Stimulated activated CD4-positive, alpha-beta T cell treated with anti-CD3 and anti-CD28 coated beads, Interleukin-2, amount 100 ng/mL, for 48 hours (primary cell): ENCODE measurements at places on chromosomes 3 and 15.

DNA sequence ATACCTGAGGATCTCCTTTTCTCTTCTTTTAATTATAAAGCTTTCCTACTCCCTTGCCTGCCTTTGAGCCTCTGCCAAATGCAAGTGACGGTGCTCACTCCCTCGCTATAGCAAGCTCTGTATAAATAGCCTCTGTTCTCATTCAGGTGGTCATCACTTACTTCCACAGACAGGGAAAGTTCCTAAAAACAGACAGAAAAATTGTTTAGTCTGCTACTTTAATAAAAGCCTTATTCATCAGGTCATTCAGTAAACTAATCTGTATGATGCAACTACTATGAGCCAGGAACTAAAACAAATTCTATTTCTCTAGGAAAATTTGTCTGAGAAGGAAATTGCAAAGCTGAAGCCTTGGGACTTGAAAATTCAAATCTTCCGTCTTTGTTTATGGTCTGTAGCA, 10.2 kb upstream of the DLG1 start:
- DNase-seq = no peak

DNA sequence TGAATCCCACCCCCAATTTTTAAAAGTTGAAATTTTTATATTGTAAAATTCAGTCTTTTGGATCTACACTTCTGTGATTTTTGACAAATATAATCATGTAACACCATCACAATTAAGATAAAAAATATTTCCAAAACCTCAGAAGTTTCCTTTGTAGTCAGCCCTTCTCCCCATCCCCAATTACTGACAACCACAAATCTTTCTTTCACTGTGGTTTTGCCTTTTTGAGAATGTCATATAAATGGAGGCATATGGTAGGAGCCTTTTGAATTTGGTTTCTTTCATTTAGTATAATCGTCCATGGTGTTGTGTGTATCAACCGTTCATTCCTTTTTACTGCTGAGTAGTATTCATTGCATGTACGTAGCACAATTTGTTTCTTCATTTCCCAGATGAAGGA, 7.9 kb upstream of the CILP start:
- DNase-seq = no peak

- DNase-seq = no peak
These were observed 142.6 kb downstream of the RPLP1 start for GRCh38 chr15:69595009-69595791.

DNA sequence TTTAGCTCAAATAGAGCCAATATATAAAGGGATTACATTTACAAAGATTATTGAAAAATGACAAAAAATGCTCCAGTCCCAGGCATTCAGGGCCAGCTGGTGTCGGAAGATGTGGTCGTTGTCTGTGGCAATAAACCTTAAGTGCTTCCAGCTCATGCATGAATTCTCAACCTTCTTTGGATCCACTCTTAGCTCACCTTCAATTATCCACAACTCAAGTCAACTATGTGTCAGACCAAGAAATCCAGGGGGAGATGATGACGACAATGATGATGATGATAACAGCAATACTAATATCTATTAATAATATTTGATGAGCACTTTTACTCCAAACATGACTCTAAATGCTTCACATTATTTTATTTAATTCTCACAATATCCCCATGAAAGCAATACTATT, 53.6 kb upstream of the PXYLP1 start:
- DNase-seq = no peak

- no peak for DNase-seq
These were observed 4.7 kb upstream of the TMEM41A start for GRCh38 chr3:185503521-185503920.

- no peak for DNase-seq
These were observed 32.2 kb upstream of the LACTB start for GRCh38 chr15:63089260-63090043.

- DNase-seq = no peak
These were observed 103.6 kb downstream of the DAPK2 start for GRCh38 chr15:63942486-63943365.

GRCh38 chr3:189512039-189512438, 119.2 kb upstream of the TP63 start:
- no peak for DNase-seq

GRCh38 chr3:123292321-123293310, 90.9 kb downstream of the SEC22A start:
- DNase-seq = no peak

GRCh38 chr15:64004587-64004986, 41.7 kb downstream of the DAPK2 start:
- DNase-seq = no peak

GRCh38 chr3:48835650-48836366, 11.9 kb downstream of the PRKAR2A start:
- DNase-seq = no peak

GRCh38 chr3:123657568-123657967, 72.7 kb upstream of the HACD2 start:
- no peak for DNase-seq

DNA sequence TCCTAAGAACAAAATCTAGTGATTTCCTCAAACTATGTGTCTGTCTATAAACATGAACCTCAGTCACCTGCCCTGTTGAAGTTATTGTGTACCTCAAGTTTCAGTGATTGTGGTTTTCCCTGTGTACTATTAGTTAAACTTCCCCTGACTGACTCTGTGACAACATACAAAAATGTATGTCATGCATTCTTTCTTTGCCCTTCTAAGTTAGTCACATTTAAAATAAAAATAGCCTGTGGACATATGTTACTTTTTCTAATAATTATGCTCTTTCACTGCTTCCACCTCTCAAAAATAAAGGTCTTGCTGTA, 29.8 kb downstream of the EPHA6 start:
- DNase-seq = no peak

- no peak for DNase-seq
These were observed 7.2 kb upstream of the PLCL2 start for GRCh38 chr3:16877505-16877904.

DNA sequence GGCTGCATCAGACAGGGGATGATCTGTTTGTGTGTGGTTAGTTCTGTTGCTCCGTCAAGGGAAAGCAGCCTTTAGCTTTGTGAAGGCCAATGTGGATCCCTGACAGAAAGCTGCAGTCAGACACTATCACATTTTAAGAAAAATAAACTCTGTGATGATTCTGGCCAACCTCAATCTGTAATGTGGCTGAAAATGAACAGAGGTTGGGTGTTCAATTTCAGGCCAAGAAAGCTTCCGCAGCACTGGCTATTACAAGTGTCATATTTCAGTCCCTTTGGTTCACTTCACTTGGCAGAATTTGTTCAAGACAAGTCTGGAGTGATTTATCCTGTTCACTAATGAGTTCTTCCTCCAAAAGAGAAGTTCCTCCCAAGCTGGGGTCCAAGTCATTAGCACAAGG, 571.8 kb upstream of the IL12A start:
- DNase-seq = no peak

GRCh38 chr3:33636125-33636850, 81.8 kb downstream of the CLASP2 start:
- DNase-seq = no peak

GRCh38 chr3:124558991-124559845, 171.0 kb upstream of the UMPS start:
- no peak for DNase-seq

GRCh38 chr3:99356696-99357095, 281.7 kb upstream of the COL8A1 start:
- no peak for DNase-seq

GRCh38 chr3:23669541-23670255, 136.1 kb upstream of the UBE2E1 start:
- DNase-seq = no peak

- DNase-seq = no peak
These were observed 143.6 kb downstream of the USP13 start for GRCh38 chr3:179796421-179796820.

GRCh38 chr3:9019259-9019961, 56.1 kb upstream of the RAD18 start:
- DNase-seq = no peak

GRCh38 chr3:40387895-40388254, 891 bp downstream of the ENTPD3 start:
- no peak for DNase-seq
